ENCODE measurements at places on chromosomes 5 and 9.

- DNase-seq: no peak
These were observed 14.4 kb downstream of the PMPCA start for GRCh38 chr9:136424750-136425362.

DNA sequence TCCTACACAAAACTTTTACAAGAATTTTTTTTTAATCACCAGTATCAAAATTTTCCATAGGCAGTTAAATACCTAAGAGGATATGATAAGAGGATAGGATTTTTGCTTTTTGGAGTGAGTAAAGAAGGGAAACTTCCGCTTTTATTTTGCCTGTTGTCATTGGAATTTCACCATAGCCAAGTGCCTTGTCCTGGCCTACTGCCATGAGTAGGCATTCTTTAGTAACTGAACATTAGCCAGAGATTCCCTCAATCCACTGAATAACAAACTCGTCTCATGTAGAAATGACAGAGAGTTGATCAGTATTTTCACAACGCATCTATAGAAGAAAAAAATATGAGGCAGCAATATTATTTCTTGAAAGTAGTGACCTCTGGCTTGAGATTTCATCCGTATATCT is 289.6 kb upstream of the ADAMTSL1 start:
- no peak for DNase-seq

DNA sequence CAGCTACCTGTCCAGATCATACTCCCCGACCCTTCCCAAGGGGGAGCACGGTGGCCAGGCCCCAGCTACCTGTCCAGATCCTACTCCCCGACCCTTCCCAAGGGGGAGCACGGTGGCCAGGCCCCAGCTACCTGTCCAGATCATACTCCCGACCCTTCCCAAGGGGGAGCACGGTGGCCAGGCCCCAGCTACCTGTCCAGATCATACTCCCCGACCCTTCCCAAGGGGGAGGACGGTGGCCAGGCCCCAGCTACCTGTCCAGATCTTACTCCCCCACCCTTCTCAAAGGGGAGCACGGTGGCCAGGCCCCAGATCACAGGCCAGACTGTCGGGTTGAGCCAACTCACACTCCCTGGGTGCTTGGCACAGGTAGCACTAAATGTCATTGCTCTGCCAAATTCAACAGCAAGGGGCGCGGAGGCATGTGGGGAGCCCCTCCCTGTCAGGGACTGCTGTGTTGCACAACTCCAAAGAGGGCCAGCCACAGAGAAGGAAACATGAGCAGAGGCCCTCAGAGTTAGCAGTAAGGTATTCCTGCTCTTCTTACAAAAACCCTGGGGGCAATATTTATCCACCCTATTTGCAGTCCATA is 136.9 kb downstream of the OLFM1 start:
- no peak for DNase-seq

DNA sequence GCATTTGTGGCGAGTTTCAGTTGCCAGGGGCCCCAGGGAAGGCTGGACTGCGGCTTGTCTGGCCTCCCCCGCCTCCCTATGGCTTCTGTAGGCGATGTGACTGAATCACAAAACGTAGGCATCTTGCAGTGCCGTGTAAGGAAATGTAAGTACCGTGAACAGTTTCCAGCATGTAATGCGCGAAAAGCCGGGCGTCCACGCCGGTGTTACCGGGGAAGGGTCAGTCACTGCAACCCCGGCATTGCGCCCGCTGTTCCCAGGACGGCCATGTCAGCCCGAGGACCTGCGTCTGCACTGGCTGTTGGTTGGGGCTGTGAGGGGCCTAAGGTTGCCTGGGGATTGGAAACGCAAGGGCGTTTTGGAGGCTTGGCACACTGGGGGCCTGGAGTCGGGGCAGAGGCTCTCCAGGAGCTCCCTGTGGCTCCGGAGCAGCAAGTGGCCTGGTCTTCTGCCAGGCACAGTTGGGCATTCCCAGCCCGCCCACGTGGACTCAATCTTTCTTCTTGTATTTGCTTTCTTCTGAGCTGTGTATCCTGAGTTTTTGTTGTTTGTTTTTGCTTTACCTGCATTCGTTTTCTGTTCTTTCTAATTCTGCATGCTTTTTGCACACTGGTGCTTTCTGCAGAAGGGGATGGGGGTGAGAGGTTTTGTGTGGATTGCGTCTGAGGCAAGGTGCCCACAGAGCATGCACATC is 36.9 kb upstream of the PLEKHG4B start:
- no peak for DNase-seq

DNA sequence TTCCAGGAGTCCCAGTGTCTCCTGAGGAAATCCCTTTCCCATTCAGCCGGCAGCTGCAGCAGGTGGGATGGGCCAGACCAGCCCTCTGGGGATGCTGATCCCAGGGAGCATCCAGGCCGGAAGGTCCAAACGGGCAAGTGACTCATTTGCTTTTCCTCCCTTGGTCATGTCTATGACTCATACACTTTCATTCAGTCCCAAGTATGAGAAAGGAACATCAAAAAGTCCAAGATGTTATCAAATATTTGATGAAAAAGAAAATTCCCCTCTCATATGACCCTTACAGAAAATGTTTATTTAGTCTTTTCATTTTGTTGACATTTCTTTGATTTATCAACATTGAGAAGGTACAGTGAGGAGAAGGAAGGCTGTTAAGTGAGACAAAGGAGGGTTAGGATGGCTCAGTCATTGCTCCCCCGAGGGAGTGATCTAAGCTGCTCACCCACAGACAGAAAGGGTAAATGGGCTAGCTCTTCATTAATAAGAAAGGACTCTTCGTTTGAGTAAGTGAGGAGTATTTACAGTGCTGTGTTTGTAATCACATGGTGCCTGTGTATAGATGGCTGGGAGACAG is 117.6 kb upstream of the ANKRD55 start:
- no peak for DNase-seq

DNA sequence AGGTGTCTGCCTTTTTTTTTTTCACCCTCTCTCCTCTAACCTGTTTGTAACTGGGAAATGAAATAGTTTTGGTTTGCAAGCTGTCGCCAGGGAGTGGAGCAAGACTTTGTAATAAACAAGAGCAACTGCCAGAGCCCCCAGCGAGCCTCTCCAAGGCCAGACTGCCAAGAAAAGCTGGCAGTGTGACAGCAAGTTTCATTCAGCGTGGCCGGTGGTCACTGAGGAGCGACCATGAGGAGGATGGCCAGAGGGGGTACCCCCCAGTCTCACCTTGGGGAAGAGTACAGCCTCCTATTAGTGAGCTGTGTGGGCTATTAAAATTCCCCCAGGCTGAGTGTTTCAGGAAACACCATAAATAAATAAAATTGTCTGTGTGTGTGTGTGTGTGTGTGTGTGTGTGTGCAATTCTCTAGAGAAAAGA is 49.9 kb downstream of the ZFAND5 start:
- DNase-seq: no peak

DNA sequence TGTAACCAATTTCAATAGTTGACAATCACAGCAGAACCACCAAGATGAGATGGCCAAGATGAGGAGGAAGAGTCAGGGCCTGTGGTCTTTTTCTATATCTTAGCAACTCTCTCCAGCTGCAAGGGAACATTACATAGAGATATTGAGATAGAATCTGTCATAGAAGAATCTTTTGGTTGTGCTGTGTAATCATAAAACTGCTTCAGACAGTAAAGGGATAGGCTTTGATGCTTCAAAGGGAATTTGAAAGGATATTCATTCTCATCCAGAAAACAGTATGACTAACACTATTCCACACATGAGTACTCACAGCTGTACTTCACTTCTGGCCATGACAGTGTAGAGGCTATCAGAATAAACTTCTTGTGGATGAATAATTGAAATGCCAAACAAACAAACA is 145.9 kb downstream of the YIPF5 start:
- no peak for DNase-seq

DNA sequence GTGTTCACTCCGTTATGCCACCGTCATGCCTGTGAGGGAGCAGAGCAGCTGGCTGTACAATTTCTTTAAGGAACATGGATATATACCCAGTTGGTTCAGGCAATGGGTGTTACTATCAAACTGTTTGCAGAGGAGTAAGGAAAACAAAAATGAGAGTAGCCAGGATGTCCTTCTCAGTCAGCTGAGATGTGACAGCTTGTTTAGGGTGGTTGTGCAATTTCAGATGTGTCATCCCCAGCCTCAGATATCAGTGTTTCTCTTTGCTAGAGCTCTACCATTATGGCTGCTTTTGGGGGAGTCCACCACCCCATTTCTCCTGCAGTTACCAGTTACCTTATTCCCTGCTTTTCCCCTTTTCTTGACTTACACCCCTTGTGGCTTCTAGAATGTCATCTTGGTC is 135.2 kb upstream of the SLC24A2 start:
- no peak for DNase-seq

DNA sequence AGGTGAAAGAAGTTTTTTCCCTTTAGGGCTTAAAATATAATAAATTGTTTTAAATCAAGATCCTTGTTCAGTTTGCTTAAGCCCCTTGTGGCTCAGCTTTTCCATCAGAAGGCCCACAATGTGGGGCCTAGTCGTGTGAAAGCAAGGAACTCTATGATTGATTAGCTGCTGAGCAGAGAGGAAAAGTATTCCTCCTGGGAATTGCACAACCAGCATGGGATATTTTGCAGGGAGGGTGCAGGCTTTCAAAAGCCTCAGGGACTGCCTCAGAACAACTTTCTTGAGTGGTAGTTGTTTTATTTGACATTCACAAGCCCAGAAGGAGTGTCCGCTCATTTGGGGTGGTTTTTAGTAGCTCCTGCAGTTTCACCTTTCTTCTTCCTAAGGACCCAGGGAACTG is 19.8 kb downstream of the TTC23L start:
- no peak for DNase-seq

DNA sequence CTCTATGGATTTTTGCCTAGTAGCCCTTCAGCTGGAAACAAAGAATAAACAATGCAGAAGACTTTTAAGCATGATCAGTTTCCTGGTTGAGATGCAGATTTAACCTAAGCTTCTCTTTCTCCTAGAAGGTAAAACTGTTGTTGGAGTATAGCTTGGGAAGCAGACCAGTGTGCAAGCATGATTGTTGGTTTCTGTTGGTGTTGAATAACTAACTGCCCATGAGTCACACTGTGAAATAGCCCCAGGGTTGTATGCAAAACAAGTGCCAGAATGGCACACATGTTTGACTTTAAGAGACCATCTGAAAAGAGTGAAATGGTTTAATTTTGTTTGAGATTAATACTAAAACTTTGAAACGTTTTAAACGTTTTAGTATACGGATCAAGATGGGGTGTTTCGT is 227.1 kb downstream of the ARHGEF28 start:
- no peak for DNase-seq

DNA sequence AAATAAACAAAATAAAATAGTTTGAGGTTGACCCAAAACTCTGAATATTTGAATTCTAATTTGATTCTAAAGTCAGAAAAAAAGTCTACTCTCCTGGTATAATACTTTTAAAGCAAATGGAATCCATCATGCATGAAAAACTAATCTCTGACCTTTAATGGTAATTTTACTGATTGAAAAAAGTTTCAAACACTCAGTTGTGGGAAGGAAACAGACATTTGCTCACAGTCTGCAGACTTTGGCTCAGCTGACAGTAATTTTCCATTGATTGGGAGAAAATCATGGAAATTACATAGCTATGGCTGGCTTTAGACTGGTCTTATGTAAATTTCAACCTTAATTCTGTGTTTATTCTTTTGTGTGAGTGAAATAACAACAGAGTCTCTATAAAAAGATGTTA is 574.3 kb downstream of the PDE4D start:
- DNase-seq: no peak

DNA sequence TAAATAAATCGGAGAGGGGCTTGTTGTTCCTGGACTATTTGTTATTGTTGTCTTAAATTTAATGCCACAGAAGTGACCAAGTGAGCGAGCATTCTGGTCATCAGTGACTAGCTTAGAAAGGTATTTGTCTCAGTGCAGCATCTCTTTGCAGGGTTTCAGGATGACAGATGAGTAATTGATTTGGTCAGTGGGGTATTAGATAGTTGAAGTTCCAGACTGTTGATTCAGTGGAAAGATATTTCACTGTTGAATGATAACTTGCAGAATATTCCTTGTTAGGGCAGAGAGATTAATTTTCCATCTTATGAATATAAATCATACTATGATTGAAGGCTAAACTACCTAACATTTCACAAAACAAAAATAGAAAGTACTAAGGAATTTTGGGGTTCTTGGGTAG is 122.4 kb downstream of the TRIO start:
- DNase-seq: no peak

Data from RPMI8226 (cell line).